Hepatocyte (in vitro differentiated cells): ENCODE measurements at places on chromosomes 6 and 20.

GRCh38 chr6:140912686-140913085, 1220.0 kb upstream of the GJE1 start:
- DNase-seq = no peak

DNA sequence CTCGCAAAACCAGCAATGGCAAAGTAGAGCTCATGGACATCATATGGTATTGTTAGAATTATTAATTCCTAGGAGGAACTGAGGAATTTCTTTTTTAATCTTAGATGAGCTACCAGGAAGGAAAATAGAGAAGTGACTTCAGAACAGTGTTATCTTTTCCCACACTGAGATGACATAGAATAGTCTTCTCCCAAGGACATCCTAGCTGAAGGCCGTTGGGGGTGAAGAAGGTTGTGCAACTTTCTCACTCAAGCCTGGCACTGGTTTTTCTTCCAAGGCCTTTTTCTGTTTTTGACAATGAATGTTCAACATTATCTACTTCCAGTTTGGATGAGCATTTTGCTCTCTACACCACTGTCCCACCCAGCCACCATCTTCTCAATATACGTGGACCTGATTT, 35.8 kb upstream of the MAS1 start:
- DNase-seq = no peak

- no peak for DNase-seq
These were observed 144.9 kb downstream of the SOX4 start for GRCh38 chr6:21738180-21739094.

DNA sequence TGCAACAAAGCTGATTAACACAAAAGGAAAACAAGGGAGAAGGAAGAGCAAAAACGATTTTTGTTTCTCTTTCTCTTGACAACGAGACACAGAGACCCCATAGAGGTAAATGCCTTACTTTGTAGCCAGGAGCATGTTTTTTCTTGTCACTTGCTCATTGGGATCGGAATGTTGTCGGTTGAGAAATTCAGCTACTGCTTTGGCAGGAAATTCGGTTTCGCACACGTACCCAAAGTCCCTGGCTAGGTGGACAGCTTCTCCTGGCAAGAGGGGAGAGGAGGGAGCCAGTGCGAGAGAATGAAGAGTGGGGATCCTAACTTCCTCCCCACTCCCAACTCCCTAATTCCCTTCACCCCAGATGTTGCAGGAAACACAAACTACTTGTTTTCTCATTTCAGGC, 14.5 kb downstream of the TFAP2A start:
- DNase-seq = no peak

DNA sequence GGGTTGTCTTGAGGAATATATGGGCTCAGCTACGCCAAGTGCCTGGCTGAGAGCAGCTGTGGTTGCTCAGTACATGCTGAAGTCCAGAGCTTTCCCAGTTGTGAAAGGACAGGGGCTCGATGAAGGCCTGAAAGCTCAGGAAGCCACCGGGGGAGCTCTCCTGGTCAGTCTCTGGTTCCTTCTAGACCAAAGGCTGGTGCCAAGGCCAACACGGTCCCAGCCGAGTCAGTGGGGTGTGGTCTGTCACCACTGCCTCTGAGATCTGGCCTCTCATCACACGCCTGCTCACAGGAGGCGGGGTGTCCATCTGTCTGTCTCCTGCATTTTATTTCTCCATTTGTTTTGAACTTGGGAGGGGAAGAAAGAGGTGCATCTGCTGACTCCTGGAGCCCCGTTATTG, 4.9 kb upstream of the FAM83C start:
- peak; percentile 15 for DNase-seq

GRCh38 chr20:16014436-16014835, 558.8 kb downstream of the KIF16B start:
- no peak for DNase-seq

- DNase-seq = no peak
These were observed 19.4 kb downstream of the VEGFA start for GRCh38 chr6:43789447-43789846.

- DNase-seq = peak; percentile 90
These were observed 24.2 kb downstream of the ZNF311 start for GRCh38 chr6:28980852-28981430.

DNA sequence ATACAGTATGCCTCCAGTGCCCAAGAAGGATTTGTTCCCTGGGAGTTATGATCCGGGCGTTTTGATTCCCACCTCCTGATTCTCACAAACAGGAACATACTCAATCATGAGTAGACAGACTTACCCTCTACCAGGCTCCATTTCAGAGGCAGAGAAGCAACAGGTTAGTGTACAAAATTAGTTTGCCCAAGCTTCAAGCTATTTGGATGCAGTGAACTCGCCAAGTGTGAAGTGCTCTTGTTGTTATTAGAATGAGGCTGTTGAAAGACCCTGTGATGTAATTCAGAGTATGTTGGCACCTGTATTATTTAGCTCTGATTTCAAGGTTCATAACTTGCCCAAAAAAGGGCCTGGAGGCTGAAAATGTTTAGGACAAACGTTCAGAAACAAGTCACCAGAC, 247.0 kb downstream of the PHACTR1 start:
- no peak for DNase-seq

GRCh38 chr6:34595332-34596184, 39.4 kb upstream of the SPDEF start:
- no peak for DNase-seq

- no peak for DNase-seq
These were observed 134.8 kb upstream of the OGFRL1 start for GRCh38 chr6:71153755-71154325.

DNA sequence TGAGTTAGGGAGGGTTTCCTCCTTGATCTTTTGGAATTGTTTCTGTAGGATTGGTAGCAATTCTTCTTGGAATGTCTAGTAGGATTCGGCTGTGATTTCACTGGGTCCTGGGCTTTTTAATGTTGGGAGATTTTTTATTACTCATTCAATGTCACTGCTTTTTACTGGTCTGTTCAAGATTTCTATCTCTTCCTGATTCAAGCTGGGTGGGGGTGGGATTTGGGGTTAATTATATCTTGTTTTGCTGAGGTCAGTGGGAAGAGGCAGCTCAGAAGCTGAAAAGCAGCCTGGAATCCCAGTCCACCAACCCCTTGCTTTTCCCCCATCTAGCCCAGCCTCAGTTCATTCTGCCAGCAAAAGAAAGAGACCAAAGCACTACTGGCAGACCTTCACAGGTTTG, 39.6 kb downstream of the SUMO4 start:
- no peak for DNase-seq

GRCh38 chr6:123570813-123571684, 65.7 kb downstream of the TRDN start:
- no peak for DNase-seq

DNA sequence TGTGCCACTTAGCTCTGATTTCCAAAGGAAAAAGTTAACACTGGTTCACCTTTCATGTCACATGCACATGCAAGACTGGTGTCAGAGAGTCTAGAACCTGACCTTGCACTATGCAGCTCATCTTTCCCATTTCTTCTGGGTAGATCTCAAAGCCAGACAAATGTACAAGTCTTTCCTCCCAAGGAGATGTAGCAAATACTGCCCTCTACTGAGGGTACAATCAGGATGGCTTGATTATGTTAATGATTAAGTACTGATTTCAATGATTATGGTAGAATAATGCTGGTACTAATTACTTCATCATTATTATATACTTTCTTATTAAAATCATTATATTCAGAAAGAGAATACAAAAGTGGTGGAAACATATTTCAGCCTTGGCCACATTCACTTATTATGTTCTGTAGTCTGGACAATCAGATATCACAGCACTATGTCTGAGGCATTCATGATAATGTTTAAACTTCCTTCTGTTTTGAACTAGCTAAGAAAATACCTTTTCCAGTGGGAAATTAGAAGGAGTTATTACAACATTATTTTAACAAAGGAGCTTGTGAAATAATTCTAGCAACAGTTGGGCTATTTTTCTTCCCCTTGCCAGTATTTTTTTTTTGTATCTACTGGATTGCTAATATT, 68.5 kb upstream of the FOXO3 start:
- DNase-seq = peak; percentile 63

DNA sequence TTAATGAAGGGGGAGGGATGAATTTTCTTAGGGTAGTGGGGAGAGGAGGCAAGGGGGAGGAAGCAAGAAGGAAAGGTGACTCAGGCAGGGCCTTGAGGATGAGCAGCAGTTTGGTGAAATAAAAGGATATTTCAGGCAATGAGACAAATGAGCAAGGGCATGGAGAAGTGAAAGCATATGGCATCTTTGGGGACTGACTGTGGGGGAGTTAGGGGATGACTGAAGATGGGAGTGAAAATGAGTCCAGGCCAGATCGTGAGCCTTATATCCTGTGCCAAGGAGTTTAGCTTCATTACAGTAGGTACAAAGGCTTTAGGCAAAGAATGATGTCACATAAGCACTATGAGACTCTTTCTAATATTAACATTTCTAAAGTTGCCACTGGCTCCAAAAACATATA, 51.9 kb downstream of the ILRUN start:
- DNase-seq = no peak

- no peak for DNase-seq
These were observed 24.0 kb downstream of the PGM3 start for GRCh38 chr6:83169106-83169505.

DNA sequence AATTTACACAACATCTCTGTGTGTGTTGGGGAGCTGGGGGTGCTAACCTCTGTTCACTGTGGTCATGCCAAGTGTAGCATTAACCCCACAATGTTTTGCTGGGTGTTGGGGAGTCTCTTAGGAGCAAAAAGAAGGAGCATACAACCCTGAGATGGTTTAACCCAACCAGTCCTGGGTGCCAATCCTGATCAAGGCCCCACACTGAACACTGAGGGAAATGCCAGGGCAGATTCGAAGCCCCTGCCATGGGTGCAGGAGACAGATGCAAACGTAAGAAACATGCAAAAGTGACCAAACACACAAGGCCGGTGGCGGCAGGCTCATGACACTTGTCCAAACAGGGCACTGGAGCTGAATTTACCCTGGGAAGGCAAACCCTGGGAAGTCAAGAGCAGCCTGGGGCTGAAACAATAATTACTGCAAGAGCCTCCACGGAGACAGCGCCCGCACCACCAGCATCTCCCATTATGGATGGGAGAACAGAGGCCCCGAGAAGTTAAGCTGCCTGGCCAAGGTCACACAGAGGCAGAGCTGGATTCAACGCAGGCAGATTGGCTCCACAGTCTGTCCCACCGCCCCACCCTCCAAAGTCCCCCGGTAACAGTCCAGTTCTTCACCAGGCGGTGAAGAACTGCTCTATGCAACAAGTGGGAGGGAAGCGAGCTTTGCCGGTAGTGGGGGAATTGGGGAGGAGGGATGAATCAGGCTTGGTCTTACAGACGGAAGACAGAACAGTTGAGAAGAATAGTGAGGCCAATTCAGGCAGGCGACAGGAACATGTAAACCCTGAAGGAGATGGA, 8.5 kb downstream of the ACSS1 start:
- no peak for DNase-seq
